ENCODE measurements at places on chromosomes 6 and 20.
A peak's percentile ranks its signal among the peaks of the same experiment; 100 is the strongest.

DNA sequence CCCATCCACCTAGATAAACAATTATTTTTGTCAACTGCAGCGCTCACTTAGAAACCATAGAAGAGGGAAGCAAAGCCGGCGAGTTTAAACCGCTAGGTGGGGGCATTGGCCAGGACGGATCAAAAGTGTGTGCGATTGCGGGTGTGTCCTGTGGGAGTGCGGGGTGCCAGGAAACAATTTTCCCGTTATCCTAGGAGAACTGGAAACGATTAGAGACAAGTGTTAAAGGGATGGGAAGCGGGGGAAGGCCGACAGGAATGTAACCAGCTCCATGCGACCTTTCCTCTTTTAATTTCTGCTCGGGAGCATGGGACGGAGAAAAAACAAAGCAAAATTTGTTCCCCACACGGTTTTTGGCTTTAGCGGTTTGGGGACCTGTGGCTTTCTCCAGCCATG, 2.8 kb upstream of the HTR1B start:
- DNase-seq, result no peak

GRCh38 chr6:33140556-33140955, 51.7 kb downstream of the COL11A2 start:
- no peak for DNase-seq

GRCh38 chr20:8740265-8740664, 328.6 kb upstream of the PLCB4 start:
- no peak for DNase-seq

- DNase-seq, result peak; percentile 60
Measured at GRCh38 chr6:45586216-45587171, 208.8 kb upstream of the SUPT3H start.

DNA sequence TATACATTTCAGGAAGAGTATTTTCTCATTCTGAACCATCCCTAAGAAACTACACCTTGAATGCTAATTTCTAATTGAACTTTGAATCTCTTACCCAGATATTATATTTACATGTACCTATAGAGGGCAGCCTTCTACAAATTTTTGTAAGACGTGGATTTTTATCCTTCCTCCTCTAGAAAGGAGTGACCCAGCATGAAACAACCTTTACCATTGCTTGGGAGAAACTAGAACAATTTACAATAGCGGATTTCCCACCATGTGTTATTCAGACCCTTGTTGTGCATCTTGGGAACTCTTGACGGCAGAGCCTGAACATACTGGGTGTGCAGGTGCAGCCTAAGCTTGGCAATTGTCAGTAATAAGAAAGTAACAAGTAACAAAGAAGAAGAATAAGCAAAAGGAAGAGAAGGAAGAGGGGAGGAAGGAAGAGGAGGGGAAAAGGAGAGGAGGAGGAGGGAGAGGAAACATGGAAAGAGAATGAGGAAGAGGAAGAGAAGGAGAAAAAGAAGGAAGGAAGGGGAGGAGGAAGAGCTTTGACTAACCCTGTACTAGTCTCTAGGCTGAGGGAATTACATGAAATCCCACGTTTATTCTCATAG, 10.8 kb upstream of the TAAR1 start:
- DNase-seq, result no peak

DNA sequence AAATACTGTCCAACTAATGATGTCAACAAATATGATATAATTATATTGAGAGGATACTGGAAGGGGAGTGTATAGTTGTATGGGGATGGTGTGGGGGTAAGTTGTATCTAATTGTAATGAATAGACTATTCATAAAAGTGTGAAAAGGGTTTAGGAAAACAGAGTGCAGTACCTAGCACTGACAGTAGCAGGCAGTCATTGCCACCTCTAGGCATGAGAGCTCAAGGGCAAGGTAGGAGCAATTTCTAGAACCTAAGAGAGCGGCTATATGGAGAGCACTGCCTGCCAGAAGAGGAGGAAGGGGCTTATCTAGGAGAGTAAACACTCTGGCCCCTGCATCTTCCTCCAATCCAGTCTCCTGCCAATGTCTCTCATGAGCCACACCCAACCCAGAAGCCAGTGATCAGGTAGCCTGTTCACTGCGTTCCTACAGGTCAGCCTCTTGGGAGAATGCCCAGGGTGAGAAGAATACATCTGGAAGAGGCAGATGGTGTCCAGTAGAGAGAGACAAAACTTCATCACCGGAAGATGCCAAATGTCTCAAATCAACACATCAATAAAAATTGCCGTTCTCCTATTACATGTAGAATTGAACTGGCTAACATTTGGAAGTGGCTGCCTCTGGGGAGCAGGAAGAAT, 200.0 kb downstream of the LY86 start:
- no peak for DNase-seq

- no peak for DNase-seq
Measured at GRCh38 chr6:116251568-116252384, 2.1 kb downstream of the TSPYL4 start.

- no peak for DNase-seq
Measured at GRCh38 chr6:1391800-1392309, 2.5 kb downstream of the FOXF2 start.
